Stimulated activated CD4-positive, alpha-beta T cell treated with anti-CD3 and anti-CD28 coated beads, Interleukin-1b, Interleukin-23, amount 100 ng/mL, for 24 hours (primary cell): ENCODE measurements at places on chromosomes 16 and 17.

DNA sequence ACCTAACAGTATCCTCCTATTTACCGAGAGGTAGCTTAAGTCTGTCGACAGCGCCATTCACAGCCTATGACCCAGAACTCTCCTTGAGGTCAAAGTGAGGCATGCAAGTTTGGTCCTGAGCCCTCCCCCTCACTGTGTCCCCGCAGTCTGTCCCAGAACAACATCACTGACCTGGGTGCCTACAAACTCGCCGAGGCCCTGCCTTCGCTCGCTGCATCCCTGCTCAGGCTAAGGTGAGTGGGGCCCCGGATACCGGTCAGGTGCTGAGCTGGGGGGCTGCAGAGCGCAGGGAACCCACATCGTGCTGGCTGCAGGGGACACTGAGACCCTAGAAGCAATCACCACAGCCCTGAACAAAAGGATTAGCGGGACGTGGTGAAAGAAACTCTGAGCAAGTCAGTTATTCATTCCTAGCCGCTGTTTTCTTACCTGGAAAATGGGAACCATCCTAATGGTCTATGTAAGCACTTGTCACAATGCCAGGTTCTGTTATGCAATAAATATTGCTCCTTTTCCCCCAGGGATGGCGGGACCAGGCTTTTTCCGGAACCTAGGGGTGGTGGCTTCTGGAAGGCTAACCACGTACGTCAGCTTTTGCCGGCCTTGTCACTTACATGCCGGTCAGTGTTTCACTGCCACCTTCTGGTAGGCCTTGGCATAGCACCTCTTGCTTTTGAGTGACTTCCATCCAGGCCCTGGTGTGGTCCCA is 23.8 kb downstream of the DEXI start:
- peak; percentile 76 for DNase-seq

DNA sequence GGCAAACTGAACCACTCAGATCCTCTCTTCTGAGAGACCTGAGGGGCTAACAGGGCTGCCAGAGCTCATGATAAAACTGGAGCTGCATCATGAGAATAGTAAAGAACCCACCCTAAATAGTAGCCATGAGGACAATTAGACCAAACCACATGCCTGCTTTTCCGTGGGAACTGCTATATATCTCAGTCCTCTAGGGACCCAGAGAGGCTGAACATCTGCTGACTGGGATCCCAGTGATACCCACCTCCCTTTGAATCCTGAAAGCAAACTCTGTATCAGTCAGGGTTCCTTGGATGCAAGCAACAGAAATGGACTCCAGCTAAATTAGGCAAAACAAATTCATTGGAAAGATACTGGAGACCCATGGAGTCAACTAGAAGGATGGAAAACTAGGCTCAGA is 6.5 kb downstream of the MT1X start:
- DNase-seq = no peak

GRCh38 chr17:10713318-10713717 is 15.9 kb downstream of the ADPRM start:
- DNase-seq = no peak

GRCh38 chr16:48591976-48592375 is 18.0 kb downstream of the N4BP1 start:
- DNase-seq = no peak

DNA sequence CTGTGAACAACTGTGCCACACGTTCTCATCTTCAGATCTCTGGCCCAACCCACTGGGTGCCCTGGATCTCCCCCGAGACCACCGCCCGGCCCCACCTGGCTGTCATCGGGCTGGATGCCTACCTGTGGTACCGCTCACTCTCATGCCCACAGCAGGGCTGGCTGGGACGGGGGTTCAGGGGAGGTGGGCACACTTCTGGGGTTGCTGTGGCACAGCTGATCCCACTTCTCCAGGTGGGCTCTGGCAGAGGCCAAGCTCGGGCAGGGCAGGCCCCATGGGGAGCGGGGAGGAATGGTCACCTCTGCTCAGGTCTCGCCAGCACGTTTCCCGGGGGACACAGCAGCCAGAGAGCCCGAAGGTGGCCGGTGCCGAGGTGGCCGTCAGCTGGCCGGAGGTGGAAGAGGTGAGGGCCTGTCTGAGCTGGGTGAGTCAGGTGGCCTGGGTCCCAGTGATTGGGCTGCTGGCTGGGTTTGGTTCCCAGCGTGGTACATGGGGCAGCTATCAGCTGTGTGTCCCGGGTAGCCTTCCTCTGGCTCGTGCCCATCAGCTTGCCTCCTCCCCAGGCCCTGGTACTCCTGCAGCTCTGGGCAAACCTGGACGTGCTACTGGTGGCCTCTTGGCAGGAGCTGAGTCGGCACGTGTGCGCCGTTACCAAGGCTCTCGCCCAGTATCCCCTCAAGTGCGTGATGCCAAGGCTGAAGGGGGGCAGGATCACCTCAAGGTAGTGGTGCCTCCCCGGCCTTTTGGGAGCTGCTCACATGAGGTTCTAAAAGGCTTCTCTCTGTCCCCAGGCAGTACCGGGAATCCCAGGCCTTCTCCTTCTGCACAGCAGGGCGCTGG is 2.3 kb upstream of the MRPS34 start:
- no peak for DNase-seq
